SK-N-MC (cell line): ENCODE measurements at places on chromosomes 12 and 14.

DNA sequence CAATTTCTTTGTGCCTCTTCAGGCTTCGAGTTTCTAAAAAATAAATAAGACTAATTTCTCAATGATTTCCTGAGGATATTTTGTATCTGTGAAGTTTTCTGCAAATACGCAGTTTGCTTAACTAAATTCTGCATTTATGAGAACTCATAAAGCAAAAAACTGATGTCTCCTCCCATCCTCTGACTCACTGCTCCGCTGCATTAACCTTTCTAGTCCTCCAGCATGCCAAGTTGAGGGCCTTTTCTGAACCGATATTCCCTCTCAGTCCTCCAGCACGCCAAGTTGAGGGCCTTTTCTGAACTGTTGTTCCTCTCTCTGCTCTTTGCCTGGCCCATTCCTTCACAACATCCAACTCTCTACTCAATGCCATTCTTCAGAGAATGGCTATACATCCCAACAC is 3.2 kb downstream of the IPO8 start:
- DNase-seq = no peak

DNA sequence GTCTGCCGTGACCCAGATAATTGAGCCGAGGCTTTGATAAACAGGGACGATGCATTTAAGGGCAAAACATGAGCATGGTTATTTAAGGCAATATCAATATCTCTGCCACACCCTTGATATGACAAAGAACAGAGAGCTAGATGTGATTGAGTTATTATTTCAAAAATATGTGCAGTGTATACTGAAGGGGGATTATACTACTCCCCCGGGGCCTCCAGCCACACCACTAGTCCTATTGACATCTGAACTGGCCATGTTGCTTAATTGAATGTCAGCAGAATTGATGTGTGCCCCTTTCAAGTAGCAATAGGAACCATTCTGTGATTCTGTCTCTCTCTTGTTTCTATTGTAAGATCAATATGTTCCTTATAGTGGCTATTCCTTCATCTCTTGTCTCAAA is 794.8 kb upstream of the SEL1L start:
- DNase-seq = no peak

DNA sequence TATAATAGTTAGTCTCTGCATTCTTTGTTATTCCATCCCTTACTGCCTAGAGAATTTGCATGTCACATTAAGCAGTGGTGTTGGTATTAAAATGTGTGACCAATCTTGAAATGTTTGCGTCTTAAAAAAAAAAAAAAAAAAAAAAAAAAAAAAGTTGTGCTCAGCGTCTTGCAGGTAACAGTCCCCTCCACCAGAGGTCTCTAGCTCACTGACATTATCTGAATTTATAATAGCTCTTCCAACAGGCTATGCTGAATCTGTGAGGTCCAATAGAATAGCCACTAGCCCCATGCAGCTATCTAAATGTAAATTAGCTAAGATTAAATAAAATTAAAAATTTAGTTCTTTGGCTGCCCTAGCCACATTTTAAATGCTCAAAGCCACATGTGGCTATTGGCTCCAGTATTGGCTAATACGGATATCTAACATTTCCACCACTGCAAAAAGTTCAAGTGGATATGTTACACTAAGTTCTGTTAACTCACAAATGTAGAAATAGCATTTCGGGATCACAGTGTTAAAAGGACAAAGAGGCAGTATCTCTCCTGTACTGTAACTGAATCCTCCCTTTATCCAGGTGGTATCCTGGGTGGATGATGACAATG is 28.7 kb downstream of the NKX2-8 start:
- peak; percentile 26 for DNase-seq

GRCh38 chr12:6979021-6979420 is 8.3 kb downstream of the EMG1 start:
- DNase-seq = no peak

DNA sequence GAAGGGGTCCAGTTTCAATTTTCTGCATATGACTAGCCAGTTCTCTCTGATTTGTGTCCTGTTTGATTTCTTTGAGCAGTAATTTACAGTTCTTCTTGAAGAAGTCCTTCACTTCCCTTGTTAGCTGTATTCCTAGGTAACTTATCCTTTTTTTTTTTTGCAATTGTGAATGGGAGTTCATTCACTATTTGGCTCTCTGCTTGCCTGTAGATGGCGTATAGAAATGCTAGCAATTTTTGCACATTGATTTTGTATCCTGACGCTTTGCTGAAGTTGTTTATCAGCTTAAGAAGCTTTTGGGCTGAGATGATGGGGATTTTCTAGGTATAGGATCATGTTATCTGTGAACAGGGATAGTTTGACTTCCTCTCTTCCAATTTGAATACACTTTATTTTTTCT is 77.6 kb upstream of the NID2 start:
- DNase-seq = no peak

DNA sequence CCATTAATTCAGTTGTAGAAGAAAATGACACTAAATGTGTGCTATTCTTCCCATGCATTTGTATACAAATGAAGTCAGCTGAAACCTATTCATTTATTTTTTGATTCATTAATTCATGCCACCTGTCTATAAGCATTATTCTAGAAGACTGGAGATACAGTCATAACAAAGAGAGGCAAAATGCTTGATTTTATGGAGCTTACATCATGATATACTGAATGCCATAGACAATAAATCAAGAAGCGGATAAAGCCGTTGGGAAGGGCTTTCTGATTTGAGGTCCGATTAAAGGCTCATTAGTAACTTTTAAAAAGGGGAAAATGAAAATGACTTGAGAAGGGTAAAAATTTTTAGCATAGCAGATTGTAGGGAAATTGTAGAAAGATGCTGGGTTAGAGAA is 494.9 kb downstream of the RERGL start:
- no peak for DNase-seq

DNA sequence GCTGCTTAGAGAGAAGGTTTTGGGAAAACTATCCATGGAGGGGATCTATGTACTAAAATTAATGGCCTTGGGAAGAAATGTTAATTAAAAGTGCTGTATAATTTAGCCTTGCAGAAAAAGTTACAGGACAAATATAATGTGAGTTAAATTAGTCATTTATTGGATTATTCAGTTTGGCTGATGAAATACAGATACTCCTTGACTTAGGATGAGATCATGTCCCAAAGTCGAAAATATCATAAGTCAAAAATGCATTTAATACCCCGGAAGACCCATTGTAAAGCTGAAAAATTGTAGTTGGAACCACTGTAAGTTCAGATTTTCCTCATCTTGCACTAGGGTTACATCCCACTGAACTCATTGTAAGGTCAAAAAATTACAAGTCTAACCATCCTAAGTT is 9.7 kb downstream of the RTRAF start:
- DNase-seq = no peak

GRCh38 chr12:116442946-116443345 is 116.2 kb upstream of the MAP1LC3B2 start:
- DNase-seq = no peak

DNA sequence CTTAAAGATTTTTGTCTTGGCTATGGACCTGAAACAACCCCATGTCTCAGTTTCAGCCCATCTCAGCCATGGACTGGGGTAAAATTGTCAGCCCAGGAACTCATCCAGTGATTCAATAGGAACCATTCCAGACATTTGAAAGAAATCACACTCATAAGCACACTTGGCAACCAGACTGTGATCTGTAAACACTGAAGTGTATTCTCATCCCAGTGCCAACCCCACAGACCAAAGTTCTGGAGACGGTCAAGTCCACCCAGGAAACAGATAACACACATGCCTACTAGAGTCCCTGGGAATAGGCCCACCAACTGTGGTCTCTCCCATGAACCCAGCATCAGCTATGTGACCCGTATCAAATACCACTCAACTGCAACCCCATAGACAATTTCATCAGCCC is 804.6 kb downstream of the TRHDE start:
- no peak for DNase-seq

DNA sequence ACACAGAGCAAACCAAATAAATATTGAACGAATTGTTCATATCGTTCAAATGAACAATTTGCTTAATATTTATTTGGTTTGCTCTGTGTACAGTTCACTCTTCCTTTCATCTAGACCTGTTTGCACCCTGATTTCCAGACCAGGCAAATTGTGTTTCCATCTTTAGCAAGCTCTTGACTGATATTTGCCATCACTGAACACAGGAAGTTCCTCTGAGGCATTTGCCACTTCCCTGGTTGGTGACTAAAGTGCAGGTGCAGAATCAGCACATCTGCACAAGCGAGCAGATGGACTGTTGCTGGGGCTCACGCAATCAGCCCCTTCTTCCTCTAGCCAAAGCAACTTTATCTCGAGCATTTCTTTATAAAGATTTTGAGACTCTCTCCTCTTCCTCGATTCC is 112.9 kb downstream of the DAAM1 start:
- DNase-seq = no peak

DNA sequence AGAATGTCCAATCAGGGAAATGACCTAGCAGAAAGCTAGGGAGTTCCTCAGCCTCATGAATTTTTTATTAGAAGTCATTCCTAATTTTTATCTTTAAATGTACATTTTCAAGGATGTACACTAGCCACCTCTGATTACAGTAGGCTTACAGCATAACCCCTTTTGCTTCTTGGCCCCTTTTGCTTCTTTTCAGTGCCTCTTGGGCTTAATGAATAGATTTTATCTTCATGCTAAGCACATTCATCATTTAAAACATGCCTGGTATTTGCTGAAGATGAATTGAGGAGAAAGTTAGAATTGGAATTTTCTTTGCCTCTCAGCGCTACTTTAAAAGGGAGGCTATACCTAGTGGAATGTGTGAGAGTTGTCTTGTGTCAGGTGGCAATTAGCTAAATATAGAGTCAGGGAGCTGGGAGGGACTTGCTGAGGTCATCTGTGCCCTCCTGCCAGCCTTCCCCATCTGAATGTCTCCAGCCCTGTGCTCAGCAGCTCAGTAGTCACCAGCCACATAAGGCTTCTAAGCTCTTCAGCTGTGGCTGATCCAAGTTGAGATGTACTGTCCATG is 132.1 kb downstream of the SAMD4A start:
- DNase-seq = no peak

DNA sequence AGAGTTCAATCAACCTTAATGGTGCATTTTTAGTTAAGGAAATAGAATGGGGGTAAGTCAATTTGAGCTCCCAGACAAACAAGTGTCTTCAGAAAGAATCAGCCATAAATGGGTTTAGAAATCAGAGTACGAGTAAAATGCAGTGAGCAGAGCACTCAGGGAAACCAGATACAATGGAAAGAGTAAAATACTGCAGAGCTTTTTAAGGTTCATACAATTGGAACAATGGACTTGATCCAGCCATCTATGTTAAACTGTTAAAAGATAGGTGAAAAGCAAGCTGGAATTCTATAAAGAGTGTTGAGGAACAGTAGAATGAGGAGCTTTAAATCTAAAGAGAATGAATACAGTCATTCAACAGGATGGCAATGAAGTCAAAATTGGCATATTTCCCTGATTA is 23.8 kb upstream of the PCNX4 start:
- DNase-seq = no peak

DNA sequence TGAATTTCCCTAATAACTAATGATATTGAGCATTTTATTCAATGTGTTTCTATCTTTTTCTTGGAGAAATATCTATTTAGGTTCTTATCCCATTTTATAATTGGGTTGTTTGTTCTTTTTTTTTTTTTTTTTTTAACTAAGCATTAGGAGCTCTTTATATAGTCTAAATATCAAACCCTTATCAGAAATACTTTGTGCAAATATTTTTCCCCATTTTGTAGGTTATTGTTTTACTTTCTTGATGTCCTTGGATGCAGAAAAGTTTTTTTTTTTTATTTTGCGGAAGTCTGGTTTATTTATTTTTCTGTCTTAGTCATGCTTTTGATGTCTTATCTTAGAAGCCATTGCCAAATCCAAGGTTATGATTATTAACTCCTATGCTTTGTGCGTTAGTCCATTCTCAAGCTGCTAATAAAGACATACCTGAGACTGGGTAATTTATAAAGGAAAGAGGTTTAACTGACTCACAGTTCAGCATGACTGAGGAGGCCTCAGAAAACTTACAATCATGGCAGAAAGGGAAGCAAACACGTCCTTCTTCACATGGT is 434.3 kb upstream of the TBX3 start:
- DNase-seq = no peak

- DNase-seq = no peak
Measured at GRCh38 chr12:4908684-4909409, 858 bp upstream of the KCNA1 start.

DNA sequence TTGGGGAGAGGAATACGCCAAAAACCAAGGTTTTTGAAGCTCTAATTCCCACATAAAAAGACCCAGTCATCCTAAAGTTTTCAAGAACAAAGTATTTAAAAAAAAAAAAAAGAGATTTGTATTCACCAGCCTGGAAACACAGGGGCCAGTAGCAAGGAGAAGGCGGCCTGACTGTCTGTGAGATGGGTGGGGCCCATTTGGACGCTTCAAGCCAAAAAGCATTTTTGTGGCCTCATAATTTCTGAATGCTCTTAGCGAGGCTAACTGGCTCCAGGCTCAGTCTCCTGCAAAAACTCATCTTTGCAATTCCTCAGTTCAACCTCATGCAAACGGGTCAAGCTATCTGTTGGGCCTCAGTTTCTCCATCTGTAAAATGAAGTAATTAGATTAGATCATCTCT is 514.1 kb downstream of the MED13L start:
- DNase-seq = no peak

DNA sequence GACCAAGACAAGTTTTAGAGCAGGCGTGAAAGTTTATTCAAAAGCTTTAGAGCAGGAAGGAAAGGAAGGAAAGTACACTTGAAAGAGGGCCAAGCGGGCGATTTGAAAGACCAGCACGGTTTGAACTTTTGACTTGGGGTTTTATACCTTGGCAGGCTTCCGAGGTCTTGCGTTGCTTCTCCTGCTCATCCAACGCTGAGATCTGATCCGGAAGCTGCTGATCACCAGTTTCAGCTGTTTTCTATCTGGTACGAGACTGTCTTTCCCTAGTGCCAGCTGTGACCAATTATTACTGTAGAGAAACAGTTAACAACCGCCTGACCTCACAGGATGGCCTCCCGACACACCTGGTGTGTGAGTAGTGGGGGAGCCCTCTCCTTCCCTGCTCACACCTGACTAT is 20.6 kb upstream of the SNRPF start:
- no peak for DNase-seq

DNA sequence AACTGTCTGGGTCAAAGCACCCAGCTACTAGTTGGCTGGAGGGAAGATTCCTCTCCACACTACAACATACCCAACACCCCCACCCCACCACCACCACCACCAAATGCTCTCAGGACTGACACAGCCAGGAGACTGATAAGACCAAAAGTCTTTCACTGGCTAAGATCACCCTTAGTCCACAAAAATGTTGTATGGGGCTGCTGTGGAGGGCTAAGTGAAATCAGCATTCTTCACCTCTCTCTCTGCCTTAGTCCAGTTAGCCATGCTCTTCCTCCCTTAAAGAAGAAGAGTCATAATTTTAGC is 106.2 kb downstream of the NUAK1 start:
- DNase-seq = no peak

- no peak for DNase-seq
Measured at GRCh38 chr12:67996347-67996746, 7.1 kb downstream of the IFNG-AS1 start.
